ENCODE measurements at places on chromosomes 16 and 17.

- no peak for DNase-seq
These were observed 28.5 kb downstream of the CMIP start for GRCh38 chr16:81473066-81473488.

- DNase-seq = no peak
These were observed 28.4 kb downstream of the SIAH1 start for GRCh38 chr16:48356633-48357376.

- DNase-seq = no peak
These were observed 95.5 kb upstream of the GSE1 start for GRCh38 chr16:85517563-85518179.

DNA sequence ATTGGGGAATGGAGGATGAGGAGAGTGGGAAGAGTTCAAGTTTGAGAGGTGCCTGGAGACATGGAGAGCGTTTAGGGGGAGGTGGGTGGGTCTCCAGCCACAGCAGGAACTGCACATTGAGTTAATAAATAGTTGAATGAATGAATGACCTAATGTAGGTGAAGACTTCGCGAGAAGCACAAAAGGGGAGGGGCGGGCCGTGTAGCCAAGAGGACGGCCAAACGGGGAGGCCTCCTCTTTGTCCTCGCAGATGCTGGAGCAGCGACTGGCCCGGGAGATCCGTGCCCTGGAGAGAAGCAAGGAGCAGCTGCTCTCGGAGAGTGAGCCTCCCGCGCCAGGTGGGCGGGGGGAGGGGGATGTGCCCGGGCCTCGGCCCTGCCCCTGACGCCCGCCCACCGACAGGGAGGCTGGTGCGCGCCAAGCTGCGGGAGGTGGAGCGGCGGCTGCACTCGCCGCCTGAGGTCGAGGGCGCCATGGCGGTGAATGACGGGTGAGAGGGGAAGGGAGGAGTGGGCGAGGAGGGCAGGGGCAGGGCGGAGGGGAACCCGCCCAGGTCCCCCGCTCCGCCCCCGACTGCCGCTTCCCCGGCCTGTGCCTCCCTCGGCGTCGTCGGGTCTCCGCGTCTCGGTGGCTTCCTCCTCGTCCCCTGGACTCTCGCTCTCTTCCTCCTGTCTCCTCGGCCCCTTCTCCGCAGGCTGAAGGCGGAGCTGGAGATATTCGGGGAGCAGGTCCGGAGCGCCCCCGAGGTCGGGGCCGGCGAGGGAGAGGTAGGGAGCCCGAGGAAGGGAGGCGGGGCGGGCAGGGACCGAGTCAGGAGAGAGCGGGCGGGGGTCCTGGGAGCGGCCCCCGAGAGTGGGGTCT is 12.9 kb downstream of the SYCE1L start:
- DNase-seq = no peak

- no peak for DNase-seq
These were observed 290.0 kb upstream of the SOX9 start for GRCh38 chr17:71830866-71831265.

- DNase-seq = no peak
These were observed 42.4 kb downstream of the SYT17 start for GRCh38 chr16:19210280-19210924.

GRCh38 chr17:41511116-41511515 is 5.7 kb upstream of the KRT13 start:
- no peak for DNase-seq

- no peak for DNase-seq
These were observed 19.0 kb downstream of the EEF2K start for GRCh38 chr16:22225060-22225459.

- DNase-seq = no peak
These were observed 38.4 kb upstream of the CBFA2T3 start for GRCh38 chr16:89015271-89015859.

GRCh38 chr16:70804153-70804733 is 3.3 kb upstream of the VAC14 start:
- DNase-seq = no peak

- no peak for DNase-seq
These were observed 70.2 kb upstream of the NETO2 start for GRCh38 chr16:47213761-47214440.
